HCT116 (cell line): ENCODE measurements at places on chromosomes 4 and X.

- DNase-seq: peak; percentile 26
Observed at GRCh38 chr4:15756361-15756861, 21.7 kb upstream of the CD38 start.

GRCh38 chrX:13147147-13147546, 102.7 kb upstream of the FAM9C start:
- no peak for DNase-seq

GRCh38 chr4:101022151-101023024, 324.9 kb downstream of the PPP3CA start:
- DNase-seq: no peak

GRCh38 chrX:55450259-55450658, 1.7 kb upstream of the MAGEH1 start:
- no peak for DNase-seq

- no peak for DNase-seq
Observed at GRCh38 chr4:41719417-41719816, 29.1 kb downstream of the PHOX2B start.

DNA sequence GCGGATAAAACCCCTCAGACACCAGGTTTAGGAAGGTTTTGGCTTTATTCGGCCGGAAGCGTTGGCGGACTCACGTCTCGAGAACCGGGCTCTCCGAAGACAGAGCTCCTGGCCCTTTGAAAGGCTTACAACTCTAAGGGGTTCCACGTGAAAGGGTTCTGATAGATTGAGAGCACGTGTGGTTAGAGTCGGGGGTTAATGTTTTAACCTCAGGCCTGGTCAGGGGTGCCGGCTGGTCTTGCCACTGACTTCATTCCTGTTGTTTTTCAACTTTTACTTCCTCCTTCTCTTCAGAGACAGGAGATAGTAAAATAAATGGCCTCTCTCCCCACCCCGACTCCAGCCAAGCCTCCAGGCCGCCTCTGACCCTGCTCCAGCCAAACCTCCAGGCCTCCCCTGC, 4.7 kb upstream of the ASMT start:
- no peak for DNase-seq

- no peak for DNase-seq
Observed at GRCh38 chr4:33086331-33086925, 2366.3 kb downstream of the PCDH7 start.

DNA sequence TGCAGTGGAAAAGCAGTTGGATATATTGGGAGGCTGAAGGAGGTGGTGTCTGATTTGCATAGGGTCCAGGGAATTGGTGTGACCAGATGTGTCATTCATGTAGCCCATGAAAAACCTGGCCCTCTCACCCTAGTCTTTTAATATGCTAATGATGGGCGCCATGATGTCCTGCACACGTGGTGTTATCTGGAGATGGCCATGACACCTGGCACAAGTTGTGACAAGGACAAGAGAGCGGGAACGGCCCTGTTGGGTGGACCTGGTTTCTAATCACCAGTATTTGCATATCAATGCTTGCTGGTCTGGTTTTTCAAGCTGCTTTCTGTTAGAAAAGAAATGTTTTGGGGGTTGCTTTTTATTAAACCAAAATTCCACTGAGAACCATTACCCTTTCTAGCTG, 87.4 kb downstream of the ZXDA start:
- DNase-seq: no peak

DNA sequence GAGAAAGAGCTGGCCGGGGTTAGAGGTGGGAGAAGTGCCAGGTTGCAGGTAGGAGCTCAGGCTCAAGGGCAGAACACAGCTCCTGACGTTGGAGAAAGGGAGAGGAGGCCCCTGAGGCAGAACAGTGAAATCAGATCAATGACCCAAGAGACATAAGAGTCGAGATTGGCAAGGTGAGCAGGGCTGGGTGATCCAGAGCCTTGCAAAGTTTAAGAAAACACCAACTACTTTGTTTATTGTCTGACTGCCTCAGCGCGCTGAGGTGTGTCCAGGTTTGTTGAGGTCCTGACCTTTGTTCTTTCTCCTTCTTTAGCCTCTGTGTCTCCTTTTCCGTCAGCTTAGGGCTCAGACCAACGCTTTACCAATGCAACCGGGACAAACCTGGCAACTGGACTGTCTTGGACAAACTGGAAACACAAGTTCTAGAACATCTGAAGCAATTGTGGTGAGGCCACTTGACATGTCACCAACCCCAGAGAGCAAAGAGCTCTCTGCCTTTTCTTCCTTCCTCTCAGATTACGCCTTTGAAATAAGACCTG, 28.3 kb downstream of the CHRNA9 start:
- no peak for DNase-seq

DNA sequence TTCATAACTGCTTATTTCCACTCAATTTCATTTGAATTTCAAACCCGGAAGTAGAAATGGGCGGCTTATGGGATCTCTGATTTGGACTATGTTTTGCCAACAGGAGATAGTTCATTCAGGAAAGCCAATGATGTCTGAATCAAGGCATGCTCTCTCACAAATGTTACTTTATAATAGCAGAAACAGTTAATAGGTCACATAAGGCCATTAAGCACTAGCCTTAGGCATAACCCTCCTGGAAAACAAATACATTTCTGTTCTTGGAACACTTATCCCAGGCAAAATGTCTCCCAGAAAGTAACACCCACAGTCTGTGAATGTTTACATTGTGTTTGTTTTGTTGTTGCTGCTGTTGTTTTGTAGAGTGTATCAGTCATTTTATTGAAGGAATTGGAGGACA, 1347.2 kb upstream of the PCDH7 start:
- no peak for DNase-seq

GRCh38 chr4:20124317-20125026, 127.2 kb upstream of the SLIT2 start:
- no peak for DNase-seq

DNA sequence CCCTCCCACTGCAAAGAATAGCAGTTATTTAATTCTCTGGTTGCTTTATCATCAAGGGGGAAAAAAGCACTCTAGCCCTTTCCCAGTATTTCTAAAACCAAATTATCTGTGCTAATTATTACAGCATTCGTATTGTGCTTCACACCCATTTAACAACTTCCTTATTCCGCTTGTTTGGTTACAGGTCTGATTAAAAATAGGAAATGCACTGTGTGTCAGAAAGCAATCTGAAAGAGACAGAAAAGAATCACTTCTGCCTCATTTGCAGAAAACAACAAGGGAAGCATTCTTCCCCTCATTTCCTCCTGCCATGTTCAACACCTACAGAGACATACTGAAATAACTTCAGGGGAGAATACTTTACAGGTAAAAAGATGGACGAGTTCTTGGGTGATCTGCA, 114.9 kb upstream of the MAP3K15 start:
- DNase-seq: no peak

- no peak for DNase-seq
Observed at GRCh38 chr4:86670756-86671155, 76.6 kb downstream of the PTPN13 start.

- no peak for DNase-seq
Observed at GRCh38 chr4:109411964-109412363, 21.7 kb upstream of the SEC24B start.

DNA sequence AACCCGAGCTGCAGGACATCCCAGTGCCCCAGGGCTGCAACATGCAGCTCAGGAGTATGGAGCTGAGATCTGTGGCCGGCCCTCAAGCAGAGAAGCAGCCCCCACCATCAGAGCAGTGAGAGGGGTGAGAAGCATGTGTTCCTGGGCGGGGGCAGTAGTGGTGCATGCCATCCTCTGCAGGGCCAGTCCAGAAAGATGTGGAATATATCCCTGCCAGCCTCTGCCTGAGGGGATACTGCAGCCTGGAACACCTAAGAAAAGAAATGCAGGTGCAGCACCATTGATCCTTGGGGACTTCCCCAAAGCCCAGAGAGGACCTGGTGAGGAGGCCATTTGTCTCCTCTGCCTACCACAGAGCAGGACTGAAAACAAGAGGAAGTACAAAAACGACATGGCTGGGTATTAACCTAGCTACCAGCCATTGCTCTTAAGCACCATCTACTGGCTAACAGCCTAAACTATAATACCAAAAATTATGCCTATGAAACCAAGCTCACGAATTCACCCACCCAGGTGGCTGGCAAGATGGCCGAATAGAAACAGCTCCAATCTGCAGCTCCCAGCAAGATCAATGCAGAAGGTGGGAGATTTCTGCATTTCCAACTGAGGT, 158.8 kb downstream of the ADGRA3 start:
- DNase-seq: no peak

GRCh38 chr4:8613421-8614364, 21.1 kb downstream of the CPZ start:
- DNase-seq: no peak

DNA sequence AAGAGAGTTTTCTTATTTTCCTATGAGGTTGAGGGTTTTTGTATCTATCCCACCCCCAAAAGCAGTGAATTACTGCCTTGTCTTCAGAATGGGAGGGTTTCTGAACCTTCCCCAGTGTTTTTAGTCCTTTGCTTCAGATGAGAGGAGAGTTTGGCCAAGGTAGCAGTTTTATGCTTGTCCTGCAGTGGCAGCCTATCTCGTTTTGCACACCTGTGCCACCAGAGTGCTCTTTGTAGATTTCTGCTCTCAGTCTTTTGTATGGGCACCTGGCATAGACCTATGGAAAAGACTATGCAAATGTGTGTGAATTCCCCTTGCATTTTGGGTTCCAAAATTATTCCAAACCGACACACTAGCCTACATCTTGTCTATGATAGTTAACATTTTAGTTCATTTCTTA, 5.8 kb downstream of the TBC1D19 start:
- no peak for DNase-seq

GRCh38 chr4:162015090-162015489, 148.7 kb downstream of the FSTL5 start:
- no peak for DNase-seq

GRCh38 chr4:3436798-3437581, 4.8 kb upstream of the HGFAC start:
- DNase-seq: peak; percentile 62

GRCh38 chr4:152422817-152423320, 113.0 kb downstream of the FBXW7 start:
- DNase-seq: no peak

DNA sequence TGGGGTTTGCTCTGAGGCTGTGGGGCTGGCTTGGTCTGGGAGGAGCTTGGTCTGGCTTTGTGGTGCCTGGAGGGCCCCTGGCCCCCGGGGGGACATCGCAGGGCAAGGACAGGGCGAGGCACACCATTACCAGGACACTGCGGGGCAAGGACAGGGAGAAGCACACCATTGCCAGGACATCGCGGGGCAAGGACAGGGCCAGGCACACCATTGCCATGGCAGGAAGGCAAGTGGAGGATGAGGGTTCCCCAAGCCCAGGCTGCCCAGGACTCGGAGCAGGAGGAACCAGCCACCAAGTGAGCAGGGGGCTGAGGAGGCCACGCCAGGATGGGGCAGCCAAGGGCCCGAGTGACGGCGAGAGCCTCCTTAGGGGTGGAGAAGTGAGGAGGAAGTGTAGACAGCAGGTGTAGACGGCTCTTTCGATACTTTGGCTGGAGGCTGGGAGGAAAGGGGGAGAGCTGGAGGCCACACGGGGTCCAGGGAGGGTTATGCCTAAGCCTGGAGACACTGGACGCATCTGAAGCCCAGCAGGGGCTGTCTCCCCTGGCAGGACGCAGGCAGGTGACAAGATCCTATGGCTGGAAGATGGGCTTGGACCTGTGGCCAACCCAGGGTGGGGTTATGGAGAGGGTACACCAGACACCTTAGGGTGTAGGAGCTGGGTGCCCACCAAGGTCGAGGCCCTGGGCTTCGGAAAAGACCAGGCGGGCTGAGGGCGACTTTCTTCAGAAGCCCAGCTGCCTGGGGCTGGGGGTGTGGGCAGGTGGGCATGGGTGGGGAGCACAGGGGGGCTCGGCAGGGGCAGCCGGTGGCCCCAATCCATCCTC, 7.3 kb downstream of the NKX1-1 start:
- no peak for DNase-seq

GRCh38 chr4:75512386-75513211, 1.6 kb downstream of the RCHY1 start:
- no peak for DNase-seq

DNA sequence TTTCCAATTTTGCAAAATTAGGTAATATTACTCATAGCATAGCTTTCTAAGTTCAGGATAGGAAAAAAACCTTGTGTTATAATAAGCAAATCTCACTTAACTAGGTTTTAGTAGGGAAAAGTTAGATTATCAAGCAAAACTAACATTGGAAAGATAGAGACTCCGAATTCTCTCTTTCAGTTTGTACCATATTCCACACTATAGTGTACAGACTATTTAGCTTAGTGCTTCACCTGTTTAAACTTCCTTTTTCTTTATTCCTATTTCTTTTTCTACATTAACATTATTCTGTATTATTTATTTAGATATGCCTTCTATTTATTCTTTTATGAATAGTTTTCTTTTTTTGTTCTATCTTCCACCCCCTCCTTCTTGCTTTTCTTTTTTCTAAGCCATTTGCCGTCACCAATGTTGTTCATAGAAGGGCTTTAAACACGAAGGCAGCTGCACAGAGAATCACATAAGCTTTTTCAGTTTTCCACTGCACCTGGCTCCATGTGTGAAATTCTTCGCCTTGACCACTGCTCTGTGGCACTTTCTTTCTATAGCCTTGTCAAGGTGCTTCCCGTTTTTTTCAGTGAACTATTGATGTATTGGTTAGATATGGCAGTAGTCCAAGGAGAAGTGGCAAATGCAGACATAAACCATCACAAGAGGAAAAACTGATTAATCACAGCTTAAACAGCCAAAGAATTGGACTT, 8.5 kb downstream of the PCDH10 start:
- no peak for DNase-seq
